ENCODE measurements at places on chromosomes 2 and 18. TPM values are rescaled to one million over a fixed set of nuclear protein-coding genes. Genes with fewer than 3 reads are reported as not detected.
A peak's percentile ranks its signal among the peaks of the same experiment; 100 is the strongest.

Gene MOCOS
- 0.11 TPM for total RNA-seq

GRCh38 chr2:22003270-22003669, 879.5 kb downstream of the TDRD15 start:
- no peak overlapping the region for H3K27ac ChIP-seq
- DNase-seq, result no peak
- no peaks in the 10 kb centered on the region for H3K4me1 ChIP-seq
- H3K27me3 ChIP-seq, result no peaks in the 10 kb centered on the region

DNA sequence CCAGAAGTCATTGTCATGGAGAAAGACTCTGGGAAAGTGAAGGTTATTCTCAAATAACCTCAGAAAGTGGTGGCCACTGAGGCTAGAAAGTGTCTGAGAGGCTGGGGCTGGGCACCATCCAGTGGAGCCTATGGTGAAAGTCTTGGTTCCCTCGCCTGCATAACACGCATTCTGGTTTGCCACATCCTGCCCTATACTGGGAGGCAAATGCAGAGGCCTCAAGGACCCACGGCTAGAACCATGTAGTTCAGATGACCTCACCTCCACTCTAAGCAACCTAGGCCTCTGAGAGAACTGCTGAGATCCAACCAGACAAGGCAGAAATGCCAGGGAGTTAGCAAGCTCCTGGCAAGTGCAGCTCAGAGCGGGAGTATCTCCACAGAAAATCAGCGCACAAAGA, 5.1 kb downstream of the ITGB6 start:
- peaks cover 6% of the 10 kb centered on the region for H3K4me1 ChIP-seq
- H3K4me3 ChIP-seq, result no peak overlapping the region
- DNase-seq, result no peak
- no peaks in the 10 kb centered on the region for H3K36me3 ChIP-seq
- no peak overlapping the region for H3K27ac ChIP-seq
- H3K27me3 ChIP-seq, result no peaks in the 10 kb centered on the region

- H3K4me3 ChIP-seq, result no peak overlapping the region
- H3K27me3 ChIP-seq, result no peaks in the 10 kb centered on the region
- DNase-seq, result no peak
- peaks cover under 1% of the 10 kb centered on the region for H3K4me1 ChIP-seq
- H3K36me3 ChIP-seq, result no peaks in the 10 kb centered on the region
- no peak overlapping the region for H3K27ac ChIP-seq
Observed at GRCh38 chr2:239596253-239596652, 195.4 kb upstream of the HDAC4 start.

- no peak for DNase-seq
- no peaks in the 10 kb centered on the region for H3K4me1 ChIP-seq
- H3K27ac ChIP-seq, result no peak overlapping the region
- no peak overlapping the region for H3K4me3 ChIP-seq
- H3K36me3 ChIP-seq, result no peaks in the 10 kb centered on the region
Observed at GRCh38 chr2:76330865-76331264, 620.1 kb upstream of the GCFC2 start.

Gene HRH4
- 0.26 TPM for total RNA-seq

Gene MYCN
- 0.28 TPM for total RNA-seq

DNA sequence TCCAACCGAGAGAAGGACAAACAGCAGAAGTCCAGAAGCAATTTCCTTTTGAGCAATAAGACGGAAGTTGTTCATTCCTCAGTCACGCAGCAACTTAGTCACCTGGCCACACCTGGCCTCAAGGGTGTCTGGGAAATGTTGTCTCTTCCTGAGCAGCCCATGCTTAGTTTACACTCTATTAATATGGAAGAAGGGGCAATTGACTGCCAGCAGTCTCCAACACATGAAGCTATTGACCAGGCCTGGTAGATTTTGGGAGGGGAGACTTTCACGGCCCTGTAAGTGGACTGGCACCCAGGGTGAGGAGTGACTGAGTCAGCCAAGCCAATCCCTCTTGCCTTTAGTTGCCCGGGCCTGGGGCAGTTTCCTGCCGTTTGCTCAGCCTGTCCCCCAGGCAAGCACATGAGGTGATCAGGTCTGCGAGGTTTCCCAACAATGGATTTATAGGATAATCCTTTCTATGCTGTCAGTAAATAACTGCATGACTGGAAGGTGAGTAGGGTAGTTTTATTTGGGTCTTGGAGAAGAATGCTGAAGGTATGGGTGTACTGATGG, 43.8 kb upstream of the PPP4R1 start:
- no peaks in the 10 kb centered on the region for H3K27me3 ChIP-seq
- H3K4me1 ChIP-seq, result no peaks in the 10 kb centered on the region
- no peak overlapping the region for H3K4me3 ChIP-seq
- DNase-seq, result no peak

- peaks cover 31% of the 10 kb centered on the region for H3K4me1 ChIP-seq
- DNase-seq, result no peak
Observed at GRCh38 chr2:24077879-24078278, 1.8 kb upstream of the SF3B6 start.

GRCh38 chr2:156189584-156189983, 142.9 kb downstream of the NR4A2 start:
- H3K4me1 ChIP-seq, result peaks cover 8% of the 10 kb centered on the region
- DNase-seq, result no peak
- H3K36me3 ChIP-seq, result no peaks in the 10 kb centered on the region
- H3K27me3 ChIP-seq, result peaks cover 2% of the 10 kb centered on the region
- no peak overlapping the region for H3K27ac ChIP-seq

DNA sequence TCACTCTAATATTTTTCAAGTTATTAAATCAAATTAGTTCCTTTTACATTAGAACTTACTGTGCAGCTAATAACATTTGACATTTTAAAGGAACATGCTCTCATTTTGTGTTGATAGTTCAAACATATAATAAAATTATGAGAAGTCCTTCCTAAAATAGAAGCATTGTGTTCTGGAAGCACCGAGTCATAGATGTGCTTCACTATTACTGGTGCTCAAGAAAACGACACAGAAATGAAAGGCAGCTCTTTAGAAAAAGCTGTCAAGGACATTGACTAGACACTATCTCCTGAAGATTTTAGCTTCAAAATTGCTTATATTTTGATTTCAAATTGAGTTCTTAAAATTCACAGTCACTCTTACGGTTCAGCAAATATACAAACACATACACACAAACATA, 338.3 kb downstream of the NBAS start:
- no peak overlapping the region for H3K4me3 ChIP-seq
- DNase-seq, result no peak
- peak overlapping the region; percentile 38 for H3K27ac ChIP-seq

- H3K27me3 ChIP-seq, result peaks cover 6% of the 10 kb centered on the region
- no peak overlapping the region for H3K27ac ChIP-seq
Observed at GRCh38 chr18:25604196-25604893, 252.4 kb upstream of the ZNF521 start.

GRCh38 chr2:68391099-68391498, 26.0 kb downstream of the PLEK start:
- H3K27me3 ChIP-seq, result peaks cover 4% of the 10 kb centered on the region
- H3K4me1 ChIP-seq, result peaks cover 26% of the 10 kb centered on the region
- H3K4me3 ChIP-seq, result no peak overlapping the region
- H3K27ac ChIP-seq, result no peak overlapping the region
- no peaks in the 10 kb centered on the region for H3K36me3 ChIP-seq
- no peak for DNase-seq

Gene DUSP2
- 407 TPM for total RNA-seq

Gene HJURP
- 94.6 TPM for total RNA-seq

DNA sequence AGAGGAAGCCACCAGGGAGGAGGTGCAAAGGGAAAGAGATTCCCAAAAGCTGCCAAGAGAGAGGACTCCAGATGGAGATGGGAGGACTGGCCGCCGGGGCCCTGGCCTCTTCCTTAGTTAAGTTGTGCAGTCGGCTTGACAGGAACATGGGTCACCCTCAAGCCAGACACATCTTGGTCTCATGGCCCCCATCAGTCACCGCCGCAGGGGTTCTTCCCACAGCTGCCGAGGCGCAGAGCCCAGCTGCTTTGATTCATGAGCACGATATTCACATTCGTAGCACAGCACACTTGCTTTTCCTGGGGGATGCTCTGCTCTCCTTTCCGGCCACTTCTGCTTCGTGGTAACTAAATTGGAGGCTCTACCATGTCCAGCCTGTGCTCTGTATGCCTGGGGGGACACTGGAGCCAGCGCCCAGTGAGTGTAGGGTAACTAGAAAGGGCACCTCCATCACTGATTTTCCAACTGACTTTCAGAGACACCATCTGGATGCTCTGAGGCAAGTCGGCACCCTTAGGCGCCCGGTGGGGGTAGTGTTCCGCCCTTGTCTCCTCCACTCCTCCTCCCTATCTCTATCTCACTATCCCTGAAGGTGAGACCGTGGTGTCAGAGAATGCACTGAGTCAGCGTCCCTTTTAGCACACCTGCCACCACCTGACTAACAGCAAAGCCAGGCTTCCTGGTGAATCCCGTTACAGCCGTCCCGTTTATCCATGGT, 13.3 kb downstream of the TWIST2 start:
- no peaks in the 10 kb centered on the region for H3K36me3 ChIP-seq
- DNase-seq, result no peak
- no peak overlapping the region for H3K27ac ChIP-seq
- peaks cover 8% of the 10 kb centered on the region for H3K27me3 ChIP-seq
- peaks cover 3% of the 10 kb centered on the region for H3K4me1 ChIP-seq

Gene INO80D
- 18.9 TPM for total RNA-seq

- H3K27me3 ChIP-seq, result peaks cover 9% of the 10 kb centered on the region
- no peak for DNase-seq
- no peak overlapping the region for H3K4me3 ChIP-seq
- no peak overlapping the region for H3K27ac ChIP-seq
- H3K36me3 ChIP-seq, result no peaks in the 10 kb centered on the region
Observed at GRCh38 chr18:50091509-50092244, 103.3 kb downstream of the MYO5B start.

- H3K36me3 ChIP-seq, result no peaks in the 10 kb centered on the region
- no peak overlapping the region for H3K4me3 ChIP-seq
- no peak for DNase-seq
- peaks cover 5% of the 10 kb centered on the region for H3K27me3 ChIP-seq
Observed at GRCh38 chr2:217968023-217968422, 34.8 kb downstream of the TNS1 start.

- H3K36me3 ChIP-seq, result no peaks in the 10 kb centered on the region
- no peak for DNase-seq
- H3K4me1 ChIP-seq, result peaks cover 30% of the 10 kb centered on the region
- H3K27ac ChIP-seq, result no peak overlapping the region
- H3K4me3 ChIP-seq, result no peak overlapping the region
- H3K27me3 ChIP-seq, result peaks cover 34% of the 10 kb centered on the region
Observed at GRCh38 chr2:149164296-149164695, 125.8 kb downstream of the LYPD6B start.

- no peak overlapping the region for H3K27ac ChIP-seq
- H3K36me3 ChIP-seq, result no peaks in the 10 kb centered on the region
- no peaks in the 10 kb centered on the region for H3K27me3 ChIP-seq
Observed at GRCh38 chr2:74690571-74690970, 36.5 kb downstream of the SEMA4F start.

DNA sequence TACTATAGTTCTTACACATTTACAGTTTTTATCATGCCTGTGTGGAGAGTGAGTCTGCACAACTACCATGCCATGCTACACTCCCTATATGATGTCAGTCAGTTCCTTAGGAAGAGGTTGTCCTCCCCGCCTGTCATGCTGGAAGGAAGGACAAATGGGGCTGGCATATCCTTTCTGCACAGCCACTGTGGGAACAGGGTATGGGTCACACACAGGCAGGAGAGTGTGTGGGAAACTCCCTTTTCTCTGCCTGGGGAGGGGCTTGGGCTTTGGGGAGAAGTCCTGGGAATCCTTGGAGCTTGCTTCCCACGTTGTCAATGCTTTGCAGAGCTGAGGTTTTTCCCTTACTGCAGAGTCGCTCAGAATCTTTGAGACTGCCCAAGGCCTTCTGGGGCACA, 232.1 kb downstream of the PRKCE start:
- H3K4me1 ChIP-seq, result no peaks in the 10 kb centered on the region
- DNase-seq, result no peak
- H3K27me3 ChIP-seq, result no peaks in the 10 kb centered on the region

GRCh38 chr2:224031358-224031970, 7.6 kb downstream of the SERPINE2 start:
- DNase-seq, result no peak
- H3K4me1 ChIP-seq, result peaks cover 45% of the 10 kb centered on the region
- H3K27me3 ChIP-seq, result peaks cover 12% of the 10 kb centered on the region
- no peak overlapping the region for H3K4me3 ChIP-seq
- no peak overlapping the region for H3K27ac ChIP-seq
- peaks cover 23% of the 10 kb centered on the region for H3K36me3 ChIP-seq

Gene THOC1
- 64.6 TPM for total RNA-seq

DNA sequence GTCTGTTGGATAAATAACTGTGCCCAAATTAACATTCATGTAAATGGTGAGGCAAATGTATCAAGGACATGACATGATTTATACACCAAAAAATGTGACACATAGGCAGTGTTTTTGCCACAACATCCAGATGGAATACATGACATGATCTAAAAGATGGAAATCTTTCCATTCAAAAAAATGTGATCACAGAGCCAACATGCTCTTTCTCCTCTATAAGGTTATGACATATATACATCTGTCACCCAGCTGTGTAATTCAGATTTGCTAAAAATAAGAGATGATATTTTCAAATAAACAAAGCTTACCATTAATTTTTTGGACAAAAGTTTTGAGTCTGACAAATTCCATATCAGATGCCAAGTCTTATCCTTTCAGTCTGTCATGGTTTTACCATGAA, 95.5 kb upstream of the COL3A1 start:
- no peak overlapping the region for H3K27ac ChIP-seq
- H3K27me3 ChIP-seq, result no peaks in the 10 kb centered on the region

- H3K27me3 ChIP-seq, result peaks cover 7% of the 10 kb centered on the region
- H3K4me1 ChIP-seq, result no peaks in the 10 kb centered on the region
- DNase-seq, result no peak
- H3K27ac ChIP-seq, result no peak overlapping the region
- no peaks in the 10 kb centered on the region for H3K36me3 ChIP-seq
- H3K4me3 ChIP-seq, result no peak overlapping the region
Observed at GRCh38 chr2:226325526-226325925, 474.1 kb downstream of the IRS1 start.

Gene DPP4
- total RNA-seq, result 15.9 TPM

Gene CD207
- total RNA-seq, result not detected

Gene TOGARAM2
- 2.7 TPM for total RNA-seq

DNA sequence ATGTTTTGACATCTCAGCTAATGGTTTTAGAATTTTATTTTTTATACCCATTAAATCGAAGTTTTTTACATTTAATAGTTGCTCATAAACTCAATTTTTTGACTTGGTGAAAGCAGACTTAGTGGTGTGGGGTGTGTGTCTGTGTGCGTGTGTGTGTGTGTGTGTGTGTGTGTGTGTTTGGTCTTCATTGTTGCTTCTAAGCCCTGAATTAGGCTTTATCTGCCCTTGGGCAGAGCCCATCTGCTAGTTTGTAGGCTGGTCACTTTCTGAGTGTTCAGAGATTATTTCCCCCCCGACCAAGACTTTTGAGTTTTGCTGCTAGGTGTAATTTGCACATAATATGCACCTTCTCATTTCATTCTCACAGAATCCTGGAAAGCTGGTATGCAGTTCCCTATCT, 14.3 kb downstream of the PAX3 start:
- H3K36me3 ChIP-seq, result no peaks in the 10 kb centered on the region
- peaks cover 35% of the 10 kb centered on the region for H3K27me3 ChIP-seq
- H3K4me1 ChIP-seq, result no peaks in the 10 kb centered on the region
- DNase-seq, result no peak
- H3K27ac ChIP-seq, result no peak overlapping the region

Gene OR6B2
- not detected for total RNA-seq
